ENCODE measurements at places on chromosomes 12 and 14.

GRCh38 chr12:6925239-6925539, 2.6 kb upstream of the ATN1 start:
- DNase-seq: no peak

DNA sequence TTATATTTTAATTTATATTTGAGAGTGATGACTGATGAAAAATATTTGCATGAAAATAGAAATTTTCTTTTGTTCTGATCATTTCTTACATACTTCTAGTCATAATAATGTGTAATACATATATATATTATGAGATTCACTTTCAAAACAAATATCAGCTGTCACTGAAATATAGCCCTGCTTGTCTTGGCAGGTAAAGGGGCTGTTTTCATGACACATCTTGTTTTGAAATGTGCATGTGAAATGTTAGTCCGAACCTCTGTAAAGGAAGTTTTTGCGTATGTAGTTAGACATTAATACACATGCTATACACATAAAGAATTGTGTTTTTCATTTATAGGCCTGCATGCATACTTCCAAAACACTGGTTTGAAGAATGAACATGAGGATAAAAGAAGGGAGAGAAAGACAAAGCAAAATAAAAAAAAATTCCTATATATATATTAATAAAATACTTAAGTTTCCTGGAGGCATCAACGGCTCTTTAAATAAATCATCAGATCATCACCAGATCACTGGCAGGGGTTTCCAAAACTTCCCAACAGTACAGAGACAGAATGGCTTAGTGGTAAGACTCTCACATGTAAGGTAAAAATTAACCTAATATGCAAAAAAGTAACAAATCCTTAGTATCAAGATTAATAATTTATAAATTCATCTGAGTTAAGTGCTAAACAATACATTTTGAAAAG, 60.1 kb downstream of the SEL1L start:
- no peak for DNase-seq

GRCh38 chr14:59695198-59695597, 118.6 kb upstream of the CCDC175 start:
- no peak for DNase-seq

- peak; percentile 92 for DNase-seq
Observed at GRCh38 chr12:45234139-45234865, 18.4 kb downstream of the ANO6 start.

GRCh38 chr12:42792265-42792664, 202.7 kb upstream of the PRICKLE1 start:
- no peak for DNase-seq

- no peak for DNase-seq
Observed at GRCh38 chr12:45707241-45707857, 22.2 kb upstream of the ARID2 start.

- DNase-seq: no peak
Observed at GRCh38 chr12:102454808-102455760, 25.3 kb downstream of the IGF1 start.

- peak; percentile 72 for DNase-seq
Observed at GRCh38 chr14:61192989-61193388, 88.1 kb downstream of the TMEM30B start.

DNA sequence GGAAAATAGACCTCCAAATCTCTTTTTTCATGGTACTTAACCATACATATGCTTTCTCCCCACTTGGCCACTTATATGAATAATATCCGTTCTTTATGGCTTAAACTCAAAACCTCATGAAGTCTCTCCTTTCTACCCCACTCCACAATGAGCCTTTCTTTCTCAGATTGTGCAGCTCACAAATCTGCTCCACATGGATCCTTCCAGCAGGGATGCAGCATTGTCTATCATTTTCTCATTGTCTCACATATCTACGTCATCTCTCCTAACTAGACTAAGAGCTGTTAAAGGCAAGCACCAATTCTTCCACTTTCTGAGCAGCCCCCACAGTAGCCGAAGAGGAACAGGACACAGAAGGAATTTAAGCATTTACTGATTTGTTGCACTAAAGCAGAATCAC, 106.4 kb downstream of the HECTD4 start:
- DNase-seq: no peak

DNA sequence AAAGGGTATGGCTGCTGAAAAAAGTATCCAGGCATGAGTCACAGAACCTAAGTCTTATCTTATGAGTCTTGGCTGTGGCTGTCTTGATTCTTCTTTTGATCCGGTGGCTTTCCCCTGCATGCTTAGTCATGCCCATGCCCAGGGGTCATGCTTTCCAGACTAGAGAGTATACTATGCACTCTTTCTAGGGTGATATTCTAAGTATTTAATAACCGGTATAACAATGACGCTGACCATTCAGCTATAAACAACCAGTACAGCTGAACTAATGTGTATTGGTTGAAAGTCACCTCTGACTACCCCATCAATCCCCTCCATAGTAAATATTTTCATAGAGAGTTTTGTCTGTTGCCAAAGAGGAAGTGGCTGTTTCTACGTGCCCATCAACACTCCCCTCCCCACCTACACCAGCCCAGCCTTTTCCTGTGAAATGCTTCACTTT, 34.7 kb upstream of the NRXN3 start:
- no peak for DNase-seq

GRCh38 chr14:106277503-106277902, 751.1 kb downstream of the TMEM121 start:
- DNase-seq: no peak

GRCh38 chr12:57460468-57460784, 841 bp downstream of the GLI1 start:
- DNase-seq: no peak

- no peak for DNase-seq
Observed at GRCh38 chr14:89891055-89891454, 63.5 kb downstream of the EFCAB11 start.

DNA sequence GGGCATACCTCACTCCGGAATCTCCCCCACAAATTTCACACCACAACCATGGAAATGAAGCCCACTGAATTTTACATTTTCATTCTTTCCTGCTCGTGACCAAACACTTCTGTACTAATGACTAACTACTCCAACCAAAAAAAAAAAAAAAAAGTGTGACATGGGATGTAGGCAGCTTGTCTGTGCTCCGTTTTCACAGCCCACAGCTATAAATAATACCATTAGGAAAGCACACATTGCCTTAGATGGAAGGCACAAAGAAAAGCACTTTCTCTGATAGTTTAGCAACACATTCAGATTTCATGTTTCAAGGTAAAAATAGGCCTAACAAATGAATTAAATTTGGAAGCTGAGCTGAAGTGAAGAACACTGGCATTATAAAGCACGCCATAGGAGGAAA, 42.5 kb downstream of the DUSP6 start:
- no peak for DNase-seq

DNA sequence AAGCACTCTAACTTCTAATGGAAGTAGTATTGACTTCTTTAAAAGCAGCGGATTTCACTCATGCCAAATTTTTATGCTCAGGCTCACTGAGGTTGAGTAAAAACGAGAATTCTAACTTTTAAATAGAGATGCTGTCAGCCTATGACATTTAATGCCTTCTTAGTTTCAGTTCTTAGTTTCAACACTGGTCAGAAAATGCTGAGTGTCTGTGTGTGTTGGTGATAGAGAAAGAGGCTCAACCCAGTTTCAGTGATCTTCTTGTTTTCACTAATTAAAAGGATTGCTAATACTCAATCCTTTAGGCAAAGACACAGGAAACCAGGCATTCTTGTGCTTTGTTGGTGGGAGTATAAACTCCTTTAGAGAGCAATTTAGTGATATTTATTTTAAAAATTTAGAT, 31.0 kb downstream of the PEBP1 start:
- no peak for DNase-seq

DNA sequence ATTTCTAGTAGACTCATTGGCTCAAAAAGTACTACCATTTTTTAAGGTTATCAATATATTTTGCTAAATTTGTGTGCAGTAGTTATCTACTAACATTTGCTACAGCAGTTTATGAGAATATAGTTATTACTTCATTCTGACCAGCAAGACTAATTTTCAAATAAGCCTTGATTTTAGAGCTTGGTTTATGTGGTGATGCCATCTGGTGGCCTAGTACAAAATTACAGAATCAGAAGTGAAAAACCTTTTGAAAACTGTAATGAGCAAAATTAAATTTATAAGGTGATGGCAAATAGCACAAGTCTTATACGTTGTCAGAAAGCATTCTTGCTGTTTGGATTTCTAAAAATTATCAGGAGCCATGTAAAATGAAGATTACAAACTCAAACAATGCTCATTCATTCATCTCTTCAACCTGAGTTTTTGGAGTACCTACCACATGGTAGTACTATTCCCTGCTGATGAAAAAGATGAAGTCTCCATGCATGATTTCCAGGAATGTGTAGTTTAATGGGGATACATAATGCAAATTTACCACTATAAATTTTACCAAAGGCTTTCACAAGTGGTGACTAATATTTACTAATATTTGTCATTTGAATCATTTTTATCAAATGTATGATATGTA, 51.0 kb downstream of the MAGOHB start:
- no peak for DNase-seq

DNA sequence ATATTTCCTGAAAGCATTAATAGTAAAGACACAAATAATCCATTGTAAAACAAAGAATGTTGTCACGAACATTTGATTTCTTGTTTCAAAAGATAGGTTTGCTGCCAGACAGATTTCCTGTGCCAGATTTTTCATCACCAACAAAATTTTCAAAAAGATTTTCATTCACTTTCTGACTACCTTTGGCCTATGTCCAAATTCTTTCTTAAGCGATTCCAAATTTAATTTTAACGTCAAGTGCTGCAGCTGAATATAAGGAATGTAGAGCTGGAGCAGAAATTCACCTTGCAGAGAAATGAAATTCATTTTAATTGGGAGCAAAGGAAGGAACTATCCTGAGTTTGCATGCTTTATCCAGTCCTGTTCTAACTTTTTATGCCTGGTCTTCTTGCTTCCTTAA, 277.4 kb downstream of the CCER1 start:
- no peak for DNase-seq

- no peak for DNase-seq
Observed at GRCh38 chr12:99917711-99918402, 66.9 kb downstream of the ANKS1B start.

GRCh38 chr12:19872621-19873540, 433.6 kb downstream of the AEBP2 start:
- no peak for DNase-seq

DNA sequence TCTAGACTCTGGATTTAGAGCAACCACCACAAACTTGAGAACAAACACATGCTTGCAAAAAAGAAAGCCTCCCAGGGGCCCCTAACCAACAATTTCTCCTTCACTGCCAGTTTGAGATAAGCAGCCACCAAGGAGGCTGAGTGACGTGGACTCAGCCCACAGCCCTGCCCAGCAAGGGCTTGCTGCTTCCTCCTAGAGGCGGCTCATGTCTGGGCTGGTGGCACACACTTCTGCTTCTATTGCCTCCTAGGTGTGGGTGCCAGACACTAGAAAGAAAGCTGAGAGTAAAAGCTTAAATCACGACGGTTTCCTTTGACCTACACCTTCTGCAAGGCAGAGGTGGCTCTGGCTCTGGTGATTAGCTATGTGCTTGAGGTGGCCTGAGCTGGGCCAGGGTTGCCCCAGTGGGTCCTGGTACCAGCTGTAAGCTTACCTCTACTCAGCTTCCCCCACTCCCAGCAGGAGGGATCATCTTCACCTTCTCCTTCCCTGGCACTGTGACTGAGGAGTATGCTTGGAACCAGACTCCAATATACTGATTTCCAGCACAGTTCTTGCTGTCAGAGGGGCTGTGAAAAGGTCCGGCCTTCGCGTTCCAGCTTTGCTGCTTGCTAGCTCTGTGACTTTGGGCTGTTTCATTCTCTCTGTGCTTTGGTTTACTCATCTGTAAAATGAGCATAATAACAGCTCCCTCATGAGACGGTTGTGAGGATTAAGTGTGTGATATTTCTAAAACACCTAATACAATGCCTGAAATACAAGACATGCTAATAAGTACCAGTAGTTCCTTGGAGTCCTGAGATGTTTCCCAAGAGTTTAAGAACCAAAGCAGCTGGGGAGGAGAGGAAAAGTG, 89.7 kb upstream of the PARP11 start:
- no peak for DNase-seq

- no peak for DNase-seq
Observed at GRCh38 chr14:52349731-52350130, 35.6 kb downstream of the PTGER2 start.

- peak; percentile 59 for DNase-seq
Observed at GRCh38 chr14:71103662-71104484, 196.6 kb downstream of the PCNX1 start.

GRCh38 chr14:98903371-98903770, 368.6 kb downstream of the BCL11B start:
- no peak for DNase-seq

DNA sequence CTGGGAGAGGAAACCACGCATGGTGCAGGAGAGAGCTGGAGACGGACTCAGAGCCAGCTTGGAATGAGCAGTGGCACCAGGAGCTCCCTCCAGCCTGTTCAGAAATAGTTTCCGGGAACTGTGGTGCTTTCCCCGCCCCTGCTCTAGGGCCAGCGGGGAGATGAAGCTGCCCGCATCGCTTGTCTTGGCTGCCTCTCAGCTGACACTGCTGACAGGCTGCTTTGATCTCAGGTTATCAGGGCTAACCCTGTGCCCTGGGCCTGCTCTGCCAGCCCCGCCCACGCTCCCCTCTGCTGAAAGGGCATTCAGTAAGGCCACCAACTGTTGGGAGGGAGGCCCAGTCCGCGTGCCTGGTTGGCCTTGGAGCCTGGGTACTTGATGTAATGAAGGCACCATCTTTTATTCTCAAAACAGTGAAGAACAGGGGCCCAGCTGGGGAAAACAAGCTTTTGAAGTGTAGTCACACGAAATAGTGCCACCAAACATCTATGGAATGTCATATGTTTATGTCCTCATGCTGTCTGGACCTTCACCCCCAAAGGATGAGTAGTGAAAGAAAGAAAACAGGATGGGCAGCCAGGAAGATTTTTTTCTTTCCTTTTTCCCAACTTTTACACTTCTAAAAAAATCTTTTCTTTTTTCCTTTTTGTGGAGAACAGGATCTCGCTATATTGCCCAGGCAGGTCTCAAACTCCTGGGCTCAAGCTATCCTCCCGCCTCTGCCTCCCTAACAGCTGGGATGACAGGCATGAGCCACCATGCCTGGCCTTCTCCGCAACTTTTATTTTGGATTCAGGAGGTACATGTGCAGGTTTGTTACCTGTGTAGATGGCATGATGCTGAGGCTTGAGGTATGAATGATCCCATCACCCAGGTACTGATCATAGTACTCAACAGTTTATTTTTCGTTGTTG, 115.9 kb upstream of the TBX3 start:
- no peak for DNase-seq

GRCh38 chr12:124399622-124400021, 104.7 kb downstream of the RFLNA start:
- DNase-seq: no peak

GRCh38 chr12:94561943-94562411, 88.4 kb downstream of the TMCC3 start:
- no peak for DNase-seq

DNA sequence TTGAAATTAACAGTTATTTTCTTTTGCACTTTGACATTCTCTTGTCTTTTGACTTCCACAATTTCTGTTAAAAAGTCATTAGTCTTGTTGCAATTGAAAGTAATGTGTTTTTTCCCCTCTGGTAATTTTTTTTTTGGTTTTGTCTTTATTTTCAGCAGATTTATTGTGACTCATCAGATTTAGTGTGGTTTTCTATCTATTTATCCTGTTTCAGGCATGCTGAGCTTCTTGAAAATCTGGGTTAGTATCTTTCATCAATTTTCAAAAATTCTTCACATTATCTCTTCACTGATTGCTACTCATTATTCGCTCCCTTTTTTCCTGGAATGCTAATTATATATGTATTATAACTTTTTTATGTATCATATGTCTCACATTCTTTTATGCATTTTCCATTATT, 15.3 kb upstream of the NTF3 start:
- no peak for DNase-seq
